ENCODE measurements at places on chromosomes 1 and 21.

DNA sequence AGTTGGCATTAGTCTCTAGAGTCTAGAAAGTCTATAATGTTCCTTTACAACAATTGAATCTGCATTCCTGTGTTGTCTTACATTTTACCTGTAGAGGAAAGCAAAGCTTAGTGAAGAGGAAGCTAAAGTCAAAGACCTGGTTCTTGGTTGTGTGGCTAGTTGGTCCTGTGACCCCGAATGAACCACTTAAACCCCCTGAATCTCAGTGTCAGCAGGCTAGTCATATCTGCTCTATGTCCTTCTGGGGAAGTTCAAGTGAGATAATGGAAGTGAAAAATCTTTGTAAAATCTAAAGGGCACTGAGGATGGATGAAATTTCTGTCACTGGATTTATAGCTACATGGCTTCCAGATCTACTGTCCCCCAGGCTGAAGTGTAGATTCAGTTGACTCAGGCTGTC lies 24.0 kb upstream of the AIM2 start:
- no peak overlapping the region for H3K27ac ChIP-seq
- no peak overlapping the region for H3K4me3 ChIP-seq
- H3K4me1 ChIP-seq = no peaks in the 10 kb centered on the region
- DNase-seq = no peak
- H3K27me3 ChIP-seq = peaks cover 44% of the 10 kb centered on the region

DNA sequence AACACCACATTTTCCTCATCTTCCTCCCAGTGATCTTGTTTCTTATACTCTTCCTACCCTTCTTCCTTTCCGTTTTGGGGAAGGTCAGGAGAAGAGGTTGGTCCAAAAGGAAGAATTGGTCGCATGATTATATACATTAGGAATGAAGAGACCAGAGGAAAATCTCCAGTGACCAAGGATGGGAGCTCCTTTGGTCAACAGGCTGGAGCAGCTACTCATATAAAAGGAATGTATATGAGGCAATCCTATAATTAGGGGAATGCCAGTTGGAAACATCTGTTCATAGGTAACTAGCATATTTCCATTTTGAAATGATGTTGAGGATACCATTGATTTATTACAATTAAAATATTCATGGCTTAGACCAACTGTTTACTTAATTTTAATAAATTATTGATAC lies 114.5 kb downstream of the LRRC40 start:
- no peak overlapping the region for H3K4me3 ChIP-seq
- no peaks in the 10 kb centered on the region for H3K36me3 ChIP-seq
- H3K4me1 ChIP-seq = no peaks in the 10 kb centered on the region
- DNase-seq = no peak

DNA sequence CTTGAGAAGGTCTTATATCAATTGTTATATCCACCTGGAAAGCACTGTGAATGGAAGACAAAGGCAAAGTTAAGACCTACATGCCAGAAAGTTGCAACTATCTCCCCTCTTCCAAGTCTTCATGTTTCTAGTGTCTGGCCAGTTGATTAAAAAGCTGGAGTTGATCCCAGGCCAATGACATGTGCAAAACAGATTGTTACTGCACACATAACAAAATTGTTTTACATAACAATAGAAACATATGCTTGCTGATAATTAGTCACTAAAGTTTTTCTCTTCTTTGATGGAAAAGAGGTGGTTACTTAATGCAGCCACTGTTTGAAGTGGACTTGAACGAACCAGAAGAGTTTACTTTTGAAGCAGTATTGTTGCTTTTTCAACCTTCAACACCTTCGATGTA lies 158.2 kb downstream of the TGFBR3 start:
- H3K4me1 ChIP-seq = peaks cover 34% of the 10 kb centered on the region
- no peaks in the 10 kb centered on the region for H3K27me3 ChIP-seq
- DNase-seq = no peak
- H3K36me3 ChIP-seq = peaks cover 26% of the 10 kb centered on the region
- no peak overlapping the region for H3K4me3 ChIP-seq

DNA sequence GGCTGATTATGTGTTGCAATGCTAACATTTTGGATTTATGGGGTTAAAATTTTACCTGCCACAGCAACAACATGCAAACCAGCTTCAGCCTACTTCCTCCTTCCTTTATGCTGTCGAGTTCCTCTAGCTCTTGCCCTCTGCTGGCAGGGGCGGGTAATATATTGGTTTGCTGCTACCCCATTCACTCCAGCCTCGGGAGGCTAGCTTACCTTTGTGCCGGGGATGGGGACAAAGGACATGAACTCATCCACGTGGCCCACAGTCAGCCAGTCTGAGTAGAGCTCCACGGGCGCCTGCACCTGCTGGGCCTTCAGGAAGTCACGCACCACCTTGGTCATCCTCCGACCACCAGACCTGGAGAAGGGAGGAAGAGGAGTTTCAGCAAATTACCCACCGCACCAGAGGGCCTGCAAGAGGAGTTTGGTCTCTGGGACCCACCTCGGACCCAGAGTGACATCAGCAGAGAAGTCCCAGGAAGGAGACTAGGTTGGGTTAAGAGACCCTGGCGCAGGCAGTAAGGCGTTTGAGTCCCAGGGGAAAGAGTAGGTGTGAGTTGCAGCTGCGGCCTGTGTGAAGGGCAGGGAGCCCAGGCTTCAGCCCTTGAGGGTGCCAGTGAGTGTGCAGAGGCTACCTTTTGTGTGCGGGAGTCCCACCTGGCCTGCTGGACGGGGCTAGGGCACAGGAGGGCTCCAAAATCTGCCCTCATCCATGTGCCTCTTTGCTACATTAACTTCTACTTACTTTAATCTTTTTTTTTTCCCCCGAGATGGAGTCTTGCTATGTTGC lies 21.8 kb upstream of the SDHB start:
- H3K27me3 ChIP-seq = no peaks in the 10 kb centered on the region
- peak; percentile 79 for DNase-seq
- H3K4me3 ChIP-seq = no peak overlapping the region
- H3K27ac ChIP-seq = no peak overlapping the region
- H3K36me3 ChIP-seq = no peaks in the 10 kb centered on the region
- peaks cover 4% of the 10 kb centered on the region for H3K4me1 ChIP-seq

DNA sequence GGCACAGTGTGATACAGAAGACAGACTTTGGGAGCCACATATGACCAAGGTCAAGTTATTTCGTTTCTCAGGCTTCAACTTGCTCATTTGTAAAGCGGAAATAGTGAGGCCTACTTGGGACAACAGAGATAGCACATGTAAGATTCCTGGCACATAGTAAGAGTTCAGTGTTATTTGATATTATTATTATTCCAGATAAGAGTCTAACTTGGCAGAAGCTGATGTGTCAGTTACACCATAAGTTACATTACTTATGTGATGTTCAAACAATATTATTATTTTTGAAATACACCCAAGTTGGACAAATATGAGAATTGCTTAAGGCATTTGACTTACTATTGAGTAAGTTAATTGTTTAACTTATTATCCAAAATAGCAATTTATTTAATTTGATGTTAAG lies 10.2 kb upstream of the CYP4X1 start:
- H3K4me1 ChIP-seq = no peaks in the 10 kb centered on the region
- H3K27ac ChIP-seq = no peak overlapping the region
- H3K36me3 ChIP-seq = no peaks in the 10 kb centered on the region
- DNase-seq = no peak
- H3K27me3 ChIP-seq = peaks cover 8% of the 10 kb centered on the region
